ENCODE measurements at places on chromosomes 12 and 14.

- peak; percentile 41 for DNase-seq
Measured at GRCh38 chr12:55707219-55707671, 459 bp downstream of the ITGA7 start.

- DNase-seq, result no peak
Measured at GRCh38 chr12:114420944-114421335, 15.0 kb upstream of the TBX5 start.

DNA sequence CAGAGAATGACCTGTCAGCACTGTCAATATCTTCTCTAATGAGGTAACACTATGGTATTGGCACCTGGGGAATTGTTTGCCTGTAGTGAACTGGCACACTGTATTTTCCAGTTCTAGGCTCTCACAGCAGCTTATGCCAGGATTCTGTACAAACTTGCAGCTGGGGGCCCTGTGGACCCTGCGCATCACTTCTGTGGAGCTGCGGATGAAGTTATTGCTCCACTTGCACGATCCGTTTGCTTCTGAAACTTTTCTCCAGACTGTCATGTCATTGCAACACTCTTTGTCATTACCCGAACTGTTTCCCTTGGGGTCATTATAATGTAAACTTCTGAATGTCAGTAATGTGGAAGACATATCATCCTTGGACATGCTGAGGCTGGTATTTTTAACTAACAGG, 3.9 kb downstream of the RNASE11 start:
- no peak for DNase-seq

- no peak for DNase-seq
Measured at GRCh38 chr12:125185311-125185739, 120.1 kb downstream of the AACS start.

GRCh38 chr12:21434699-21435098, 2.8 kb upstream of the PYROXD1 start:
- no peak for DNase-seq

DNA sequence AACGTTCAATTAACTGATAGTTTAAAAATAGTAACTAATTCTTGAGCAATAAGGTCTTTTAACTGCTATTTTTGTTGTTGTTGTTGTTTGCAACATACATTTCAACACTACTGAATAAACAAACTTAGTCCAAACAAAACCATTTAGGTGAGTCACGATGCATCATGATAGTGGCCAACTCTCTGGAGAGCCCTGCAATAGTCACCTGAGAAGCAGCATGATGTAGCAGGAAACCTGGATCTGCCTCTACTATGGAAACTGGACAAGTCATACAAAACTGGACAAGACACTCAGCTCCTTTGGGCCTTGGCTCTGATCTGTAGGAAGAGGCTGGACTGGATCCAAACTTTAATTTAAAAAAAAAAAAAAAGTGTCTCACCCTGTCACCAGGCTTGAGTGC, 117.3 kb downstream of the MED13L start:
- DNase-seq, result no peak

DNA sequence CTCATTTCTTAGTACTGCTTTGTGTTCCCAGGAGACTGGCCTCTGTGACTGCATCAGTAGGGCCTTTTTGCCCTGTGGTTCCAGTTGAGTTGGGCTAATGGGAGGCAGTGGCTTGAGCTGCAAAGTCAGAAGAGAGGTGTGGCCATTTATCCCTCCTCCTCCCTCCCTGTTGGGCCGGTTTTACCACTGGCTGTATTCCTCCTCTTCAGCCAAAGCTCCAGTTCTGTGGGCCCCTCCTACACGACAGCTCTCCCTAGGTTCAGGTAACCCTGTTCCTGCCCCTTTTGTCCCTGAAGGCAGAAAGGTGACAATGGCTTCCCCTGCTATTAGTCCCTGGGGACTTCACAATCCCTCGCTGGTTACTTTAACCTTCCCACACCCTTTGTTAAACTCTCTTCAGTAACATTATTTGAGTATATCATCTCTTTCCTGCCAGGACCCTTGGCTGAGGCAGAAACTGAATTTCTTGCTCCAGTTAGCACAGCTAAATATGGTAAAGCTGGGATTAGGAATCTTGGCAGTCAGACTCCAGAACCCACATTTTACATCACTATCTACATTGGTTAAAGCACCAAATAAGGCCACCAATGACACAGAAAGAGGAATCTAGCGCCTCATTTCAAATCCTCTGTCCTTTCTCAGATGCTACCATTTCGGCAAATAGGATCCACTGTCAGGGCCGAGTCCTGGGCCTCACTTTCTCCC, 121.9 kb upstream of the SLC35F4 start:
- DNase-seq, result no peak

GRCh38 chr12:50101663-50102062, 2.1 kb upstream of the GPD1 start:
- peak; percentile 48 for DNase-seq

DNA sequence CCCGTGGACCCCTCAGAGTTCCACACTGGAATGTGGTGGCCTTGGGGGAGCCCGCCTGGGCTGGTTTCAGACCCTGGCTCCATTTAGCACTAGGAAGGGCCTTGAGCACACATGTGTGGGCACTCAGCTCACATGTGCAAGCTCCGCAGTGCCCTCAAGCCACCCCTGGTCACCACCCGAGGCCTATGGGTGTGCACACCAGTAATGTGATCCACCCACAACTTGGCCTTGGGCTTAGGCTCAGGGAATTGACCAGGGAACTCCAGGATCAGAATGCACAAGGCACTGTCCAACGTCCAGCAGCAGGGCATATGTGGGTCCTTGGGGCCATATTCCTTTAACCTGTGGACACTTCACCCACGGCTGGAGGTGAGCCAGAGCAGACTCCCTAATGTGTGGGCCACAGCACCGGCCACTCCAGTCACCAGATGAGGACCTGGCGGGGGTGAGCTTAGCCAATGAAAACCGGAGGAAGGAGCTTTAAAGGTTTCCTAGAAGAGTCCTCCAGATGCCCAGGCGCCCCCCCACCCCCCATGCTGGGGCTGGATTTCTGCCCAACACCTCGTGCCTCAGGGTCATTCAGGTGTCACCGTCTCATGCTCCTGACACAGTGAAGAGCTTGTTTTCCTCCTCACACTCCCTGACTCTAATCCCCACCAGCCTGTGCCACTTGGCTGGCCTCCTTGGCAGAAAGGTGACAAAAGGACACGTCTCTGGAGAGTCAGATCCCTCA, 209.2 kb downstream of the ZFP36L1 start:
- no peak for DNase-seq

DNA sequence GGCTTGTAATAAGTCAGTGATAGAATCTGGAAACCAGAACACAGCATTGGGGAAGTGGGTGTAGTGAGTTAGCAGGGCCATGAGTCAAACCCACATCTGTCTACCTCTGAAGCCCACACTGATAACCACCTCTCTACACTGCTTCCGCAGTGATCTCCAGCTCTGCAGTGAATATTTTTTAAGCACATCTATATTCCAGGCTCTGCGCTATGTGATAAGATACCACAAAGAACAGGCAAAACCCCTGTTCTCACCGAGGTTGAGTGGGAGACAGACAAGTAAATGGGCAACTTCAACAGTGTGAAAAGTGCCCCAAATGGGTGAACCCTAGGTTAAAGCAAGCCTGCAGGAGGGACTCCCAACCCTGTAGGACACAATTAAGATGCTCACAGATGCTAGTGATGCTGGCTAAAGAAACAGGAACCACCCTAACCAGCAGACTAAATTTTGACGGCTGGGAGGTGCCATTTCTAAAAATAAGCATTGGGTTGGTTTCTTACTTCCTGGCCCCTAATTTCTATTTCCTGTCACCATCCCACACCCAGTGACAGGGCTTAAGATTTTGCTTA, 375.0 kb downstream of the DPF3 start:
- DNase-seq, result no peak

DNA sequence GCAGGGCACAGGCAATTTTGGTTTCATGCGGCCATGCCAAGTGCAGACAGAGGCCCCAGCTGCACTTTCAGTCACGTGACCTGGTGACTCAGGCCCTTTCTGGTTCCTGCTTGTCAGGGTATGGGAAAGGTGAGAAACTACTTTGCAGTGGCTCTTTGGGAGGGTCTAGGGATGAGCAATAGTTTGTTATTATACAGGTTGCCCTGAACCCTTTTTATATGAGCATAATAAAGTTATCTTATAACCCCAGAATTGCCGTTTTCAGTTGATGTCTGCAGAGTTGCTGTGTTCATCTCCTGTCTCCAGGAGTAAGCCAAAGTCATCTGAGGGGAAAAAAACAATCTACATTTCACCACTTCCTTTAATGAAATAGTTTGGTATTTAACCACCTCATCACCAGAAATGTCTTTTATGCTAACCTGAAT, 30.9 kb upstream of the EMP1 start:
- DNase-seq, result peak; percentile 37

- DNase-seq, result no peak
Measured at GRCh38 chr14:22593189-22593588, 4.2 kb upstream of the DAD1 start.

GRCh38 chr14:33932576-33933345, 18.1 kb downstream of the EGLN3 start:
- DNase-seq, result no peak

GRCh38 chr12:65962036-65962430, 137.8 kb downstream of the HMGA2 start:
- no peak for DNase-seq

- no peak for DNase-seq
Measured at GRCh38 chr14:24379907-24380730, 12.1 kb downstream of the NFATC4 start.

DNA sequence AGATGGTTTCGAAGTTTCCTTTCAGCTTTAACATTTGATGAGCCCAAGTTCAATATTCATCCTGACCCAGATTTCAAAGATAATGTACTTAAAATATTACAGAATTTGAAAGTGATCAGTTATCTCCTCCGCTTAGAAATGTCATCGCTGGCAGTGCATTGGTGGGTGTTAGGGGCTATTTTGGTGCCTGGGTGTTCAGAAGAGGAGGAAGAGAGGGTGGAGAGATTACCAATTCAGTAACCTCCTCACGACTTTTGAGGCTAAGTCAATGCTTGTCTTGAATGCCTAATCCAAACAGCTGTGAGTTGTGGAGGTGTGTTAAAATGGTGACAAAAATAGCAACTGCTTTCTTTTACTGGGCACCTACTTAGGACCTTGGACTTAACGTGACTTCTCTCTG, 13.8 kb upstream of the DGLUCY start:
- DNase-seq, result no peak

- no peak for DNase-seq
Measured at GRCh38 chr12:47213396-47213795, 133.6 kb upstream of the AMIGO2 start.

DNA sequence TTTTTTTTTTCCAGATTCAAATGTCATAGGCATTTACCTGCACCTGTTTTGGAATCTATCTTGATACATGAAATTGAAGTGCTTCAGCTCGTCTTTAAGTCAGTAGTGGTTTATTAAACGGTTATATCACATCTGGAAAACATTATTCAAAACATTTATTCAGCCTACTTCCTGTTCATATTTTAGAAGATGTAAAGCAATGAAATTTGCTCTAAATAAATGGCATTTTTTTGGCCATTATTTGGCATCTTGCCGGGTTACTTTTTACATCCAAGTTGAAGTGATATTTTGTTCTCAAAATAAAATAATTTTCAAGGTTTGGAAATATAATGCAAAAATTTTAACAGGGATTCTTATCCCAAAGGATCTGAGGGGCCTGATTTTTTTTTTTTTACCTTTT, 103.1 kb downstream of the EML1 start:
- no peak for DNase-seq

- DNase-seq, result no peak
Measured at GRCh38 chr12:48779869-48780268, 9.0 kb downstream of the ADCY6 start.

GRCh38 chr12:32098112-32098511, 8.5 kb upstream of the BICD1 start:
- DNase-seq, result no peak
